Activated T-helper 17 cell treated with anti-CD3 and anti-CD28 coated beads, Interleukin-2, amount 50 U/mL, for 72 hours (primary cell): ENCODE measurements at places on chromosomes 6 and 20. TPM values are rescaled to one million over a fixed set of nuclear protein-coding genes. Genes with fewer than 3 reads are reported as not detected.
A peak's percentile ranks its signal among the peaks of the same experiment; 100 is the strongest.

The LY6G6F gene
- not detected for total RNA-seq

The GATA5 gene
- not detected for total RNA-seq

The IL20RA gene
- 0.06 TPM for total RNA-seq

The OLIG3 gene
- total RNA-seq: 3.5 TPM

The RIMS1 gene
- not detected for total RNA-seq

The TMC2 gene
- not detected for total RNA-seq

DNA sequence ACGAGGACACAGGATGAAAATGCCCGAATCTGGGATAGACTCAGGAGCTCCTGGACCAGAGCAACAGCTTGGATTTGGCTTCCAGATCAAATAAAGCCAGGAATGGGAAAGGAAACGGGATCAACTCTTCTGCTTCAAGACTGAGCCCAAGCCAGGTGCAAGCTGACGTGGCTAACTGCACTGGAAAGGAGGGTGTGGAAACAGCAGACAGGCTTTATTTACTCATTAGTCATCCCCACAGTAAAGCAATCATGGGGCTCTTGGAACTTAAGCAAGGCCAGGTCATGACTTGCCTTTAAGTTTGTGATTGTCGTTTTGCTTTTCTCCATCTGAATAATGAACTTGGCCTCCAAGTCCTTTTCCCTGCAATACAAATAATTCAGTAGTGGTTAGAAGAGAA is 45.2 kb downstream of the KIF16B start:
- no peak for ATAC-seq

DNA sequence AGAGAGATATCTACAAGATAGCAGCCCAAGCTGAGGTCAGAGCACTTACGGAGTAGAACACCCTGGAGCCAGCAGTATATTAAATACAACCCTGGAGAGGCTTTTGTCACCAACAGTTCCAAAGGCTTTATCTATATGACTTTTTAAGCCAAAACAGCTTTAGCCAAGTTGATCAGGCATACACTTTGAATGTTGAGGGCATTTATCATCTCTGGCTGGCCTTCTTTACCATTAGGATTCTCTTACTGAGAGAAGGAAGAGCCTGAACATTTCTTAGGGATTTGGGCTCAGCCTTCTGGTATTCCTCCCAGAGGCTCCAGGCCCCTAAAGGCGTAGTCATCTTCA is 161.3 kb upstream of the RIMS1 start:
- no peak for ATAC-seq

DNA sequence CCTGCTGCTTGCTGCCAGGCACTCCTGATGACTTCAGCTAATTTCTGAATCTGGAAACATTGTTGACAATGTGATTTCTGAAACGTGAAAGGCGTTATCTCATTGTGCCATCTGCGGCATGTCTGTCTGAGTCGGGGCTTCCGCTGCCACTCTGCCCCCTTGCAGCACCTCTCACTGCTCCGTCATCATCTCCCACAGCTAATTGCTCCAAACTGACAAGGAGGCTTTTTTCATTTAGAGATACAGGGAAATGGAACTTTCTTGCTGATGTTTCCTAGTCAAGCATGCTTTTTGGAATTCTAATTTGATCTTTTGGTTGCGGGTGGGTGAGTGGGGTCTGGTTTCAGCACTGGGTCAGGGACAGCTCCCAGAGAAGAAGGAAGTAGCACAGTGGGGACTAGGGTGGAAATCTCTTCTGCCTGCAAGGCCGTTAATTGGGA is 233.5 kb downstream of the DHX35 start:
- no peak for ATAC-seq

- no peak for ATAC-seq
Measured at GRCh38 chr6:83199863-83200225, 6.7 kb downstream of the RWDD2A start.

- peak; percentile 53 for ATAC-seq
Measured at GRCh38 chr6:119256978-119257462, 92.5 kb downstream of the MAN1A1 start.

DNA sequence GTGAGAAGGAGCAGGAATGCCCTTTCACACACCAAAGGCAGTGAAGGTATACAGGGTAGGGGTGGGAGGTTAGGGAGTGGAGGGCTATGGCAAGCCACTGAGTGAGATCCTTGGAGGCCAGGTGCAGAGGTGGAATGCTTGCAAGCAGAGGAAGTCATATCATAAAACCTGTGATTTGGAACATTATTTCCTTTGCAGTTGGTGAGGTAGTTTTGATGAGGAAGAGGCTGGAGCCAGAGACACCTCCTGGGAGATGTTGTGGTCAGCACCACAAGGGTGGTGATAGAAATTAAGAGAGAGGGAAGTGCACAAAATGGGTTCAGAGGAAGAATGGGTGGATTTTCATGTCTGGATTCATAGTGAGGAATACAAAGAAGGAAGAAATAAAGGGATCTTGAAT is 73.0 kb downstream of the PLCB4 start:
- no peak for ATAC-seq

DNA sequence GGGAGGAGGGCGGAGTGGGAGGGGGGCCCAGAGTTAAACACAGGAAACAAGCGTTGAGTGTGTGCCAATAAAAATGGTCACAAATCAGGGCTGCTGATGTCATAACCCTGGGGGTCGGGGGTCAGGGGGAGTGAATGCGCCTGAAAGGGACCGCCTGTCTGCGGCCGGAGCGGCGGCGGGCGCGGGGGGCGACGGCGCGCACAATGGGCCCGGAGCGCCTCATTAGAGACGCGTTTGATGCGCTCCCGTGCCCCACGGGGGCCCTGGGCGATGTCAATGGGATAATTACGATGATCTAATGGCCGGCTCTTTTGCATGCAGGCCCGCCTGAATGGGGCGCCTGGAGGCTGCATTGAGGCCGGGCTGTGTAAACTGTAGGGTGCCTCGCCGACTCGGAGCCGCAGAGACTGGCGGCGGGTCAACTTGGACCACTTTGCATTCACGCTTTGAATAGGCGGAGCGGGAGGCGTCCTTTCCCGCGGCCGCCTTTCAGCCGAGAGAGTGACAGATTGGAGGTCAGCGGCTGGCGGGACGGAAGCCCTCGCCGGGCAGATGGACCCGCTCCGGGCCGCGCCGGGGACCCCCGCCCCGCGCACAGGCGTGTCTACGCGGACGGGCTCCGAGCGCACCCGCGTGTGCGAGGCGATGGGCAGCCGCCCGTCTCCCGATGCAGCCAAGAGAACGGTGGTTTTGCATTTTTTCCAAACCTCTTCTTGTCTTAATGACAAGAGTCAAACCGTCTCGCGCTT is 296.1 kb downstream of the TFAP2C start:
- ATAC-seq: no peak
